ENCODE measurements at places on chromosomes 7 and 10.
A peak's percentile ranks its signal among the peaks of the same experiment; 100 is the strongest.

DNA sequence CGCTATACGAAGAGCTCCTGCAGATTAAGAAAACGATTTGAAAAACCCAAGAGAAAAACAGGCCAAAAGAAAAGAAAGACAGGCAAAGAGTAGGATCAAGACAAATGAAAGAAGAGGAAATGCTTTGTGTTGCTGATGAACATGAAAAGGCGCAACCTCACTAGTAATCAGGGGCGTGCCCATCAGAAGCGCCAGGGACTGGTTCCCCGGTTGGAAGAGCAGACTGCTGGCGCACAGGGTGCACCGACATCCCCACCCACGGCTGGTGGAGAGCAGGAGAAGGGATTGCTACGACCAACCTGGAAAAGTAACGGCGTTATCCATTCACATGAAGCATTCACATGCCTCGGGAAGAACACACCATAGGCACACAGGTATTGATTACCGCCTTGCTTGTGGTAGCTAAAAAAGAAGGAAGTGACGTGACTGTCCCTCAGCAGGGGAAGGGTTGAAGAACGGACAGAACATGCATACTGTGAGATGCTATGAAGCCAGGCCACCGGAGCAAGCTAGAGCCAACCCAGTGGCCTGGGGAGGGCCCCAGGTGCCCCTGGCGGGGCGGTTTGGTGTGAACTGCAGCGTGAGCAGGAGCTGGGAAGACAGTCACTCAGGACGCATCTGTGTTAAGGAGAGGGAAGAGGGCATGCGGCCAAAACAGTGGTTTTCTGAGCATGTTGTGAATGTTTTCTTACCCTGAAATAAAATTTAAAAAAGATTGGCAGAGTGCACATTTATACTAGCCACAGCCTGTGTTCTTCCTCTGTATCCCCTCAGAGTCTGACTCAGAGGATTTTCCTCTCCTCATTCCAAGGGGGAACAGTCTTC is 18.3 kb downstream of the AGAP3 start:
- peak; percentile 91 for DNase-seq

DNA sequence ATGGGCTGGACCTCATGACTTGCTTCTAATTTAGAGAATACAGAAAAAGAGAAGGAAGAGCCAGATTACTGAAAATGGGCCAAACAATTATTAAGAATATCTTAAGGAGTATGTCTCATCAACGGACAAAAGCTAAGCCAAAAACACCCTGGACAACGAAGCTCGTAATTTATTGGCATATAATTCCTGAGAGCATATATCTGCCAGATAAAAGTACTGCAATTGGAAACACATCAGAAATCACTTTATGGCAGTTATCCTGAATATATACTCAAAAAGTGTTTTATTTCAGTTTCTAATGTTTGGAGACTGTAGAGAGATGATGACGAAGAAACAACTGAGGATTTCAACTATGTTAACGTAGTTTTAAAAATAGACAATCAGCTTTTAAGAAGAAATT is 211.8 kb downstream of the CSTF2T start:
- no peak for DNase-seq

- peak; percentile 33 for DNase-seq
Observed at GRCh38 chr10:122286867-122287266, 15.8 kb downstream of the BTBD16 start.

GRCh38 chr7:23967949-23968599 is 258.1 kb downstream of the STK31 start:
- DNase-seq = peak; percentile 14

GRCh38 chr7:151461096-151461941 is 21.4 kb upstream of the CRYGN start:
- no peak for DNase-seq

- no peak for DNase-seq
Observed at GRCh38 chr10:5551531-5552375, 27.0 kb downstream of the CALML3 start.

All from GM23338 (cell line).